ENCODE measurements at places on chromosomes 5 and 9.

DNA sequence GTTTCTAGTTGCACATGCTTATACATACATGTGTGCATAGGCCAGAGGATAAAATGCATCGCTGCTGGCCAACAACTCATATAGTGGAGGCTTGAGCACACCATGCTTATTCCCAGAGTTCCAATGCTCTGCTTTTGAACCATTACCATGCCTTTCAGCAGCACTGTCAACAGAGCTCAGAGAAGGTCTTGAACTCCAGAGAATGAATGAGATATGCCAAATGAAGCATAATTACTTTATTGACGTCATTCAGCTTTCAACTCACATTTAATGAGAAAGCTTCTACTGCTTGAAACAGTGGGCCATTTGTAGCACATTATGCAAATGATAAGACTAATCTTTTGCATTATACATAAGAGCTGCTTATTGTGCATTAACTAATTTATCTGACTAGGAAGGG, 765.3 kb upstream of the GRAMD2B start:
- no peak for DNase-seq

GRCh38 chr9:93465855-93466254, 12.5 kb upstream of the FAM120AOS start:
- peak; percentile 73 for DNase-seq

DNA sequence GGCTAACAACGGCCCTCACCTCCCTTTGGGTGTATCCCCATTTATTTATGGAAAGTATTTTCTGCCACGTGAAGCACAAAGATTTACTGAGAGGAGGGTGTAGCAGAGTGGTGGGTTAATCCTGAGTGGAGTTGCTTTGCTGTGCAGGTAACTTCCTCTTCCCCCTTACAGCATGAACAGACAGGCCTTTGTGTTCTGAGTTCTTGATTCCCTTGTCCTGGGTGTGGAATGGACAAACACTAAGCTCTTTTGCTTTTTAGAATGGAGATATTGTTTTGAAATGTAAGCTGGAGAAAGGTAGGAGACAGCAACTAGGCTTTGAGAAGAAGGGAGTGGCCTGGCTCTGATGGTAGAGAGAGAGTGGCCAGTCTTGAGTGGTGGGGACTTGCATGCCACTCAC, 17.1 kb upstream of the GLRX start:
- DNase-seq: no peak

GRCh38 chr5:10935536-10935935, 174.5 kb upstream of the DAP start:
- DNase-seq: no peak

- no peak for DNase-seq
Observed at GRCh38 chr9:121807823-121808278, 156.4 kb downstream of the DAB2IP start.
